Spinal cord (tissue), 10 donors: ENCODE measurements at places on chromosomes 1 and 21. TPM values are rescaled to one million over a fixed set of nuclear protein-coding genes. Genes with fewer than 3 reads are reported as not detected.

Gene HNRNPU
- total RNA-seq, result 271 TPM

Gene ASPM
- 18.3 TPM for total RNA-seq

GRCh38 chr1:110387048-110387754 is 3.6 kb downstream of the SLC16A4 start:
- no peak for DNase-seq

DNA sequence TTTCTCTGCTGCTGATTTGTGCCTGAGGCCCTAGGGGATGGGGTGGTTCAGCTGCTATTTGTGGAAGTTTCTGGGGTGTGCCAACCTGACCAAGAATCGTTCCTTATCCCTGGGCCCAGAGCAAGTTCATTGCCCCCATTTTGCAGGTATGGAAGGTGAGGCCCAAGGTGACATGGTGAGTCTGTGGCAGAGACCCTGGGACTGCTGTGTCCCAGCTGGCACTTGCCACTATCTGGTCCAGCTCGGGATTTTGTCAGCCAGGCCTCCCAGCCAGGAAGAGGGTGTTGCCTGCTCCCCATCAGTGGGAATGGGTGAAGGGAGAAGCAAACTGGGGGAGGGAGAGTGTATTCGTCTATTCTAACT is 18.9 kb upstream of the LRP8 start:
- DNase-seq, result no peak

DNA sequence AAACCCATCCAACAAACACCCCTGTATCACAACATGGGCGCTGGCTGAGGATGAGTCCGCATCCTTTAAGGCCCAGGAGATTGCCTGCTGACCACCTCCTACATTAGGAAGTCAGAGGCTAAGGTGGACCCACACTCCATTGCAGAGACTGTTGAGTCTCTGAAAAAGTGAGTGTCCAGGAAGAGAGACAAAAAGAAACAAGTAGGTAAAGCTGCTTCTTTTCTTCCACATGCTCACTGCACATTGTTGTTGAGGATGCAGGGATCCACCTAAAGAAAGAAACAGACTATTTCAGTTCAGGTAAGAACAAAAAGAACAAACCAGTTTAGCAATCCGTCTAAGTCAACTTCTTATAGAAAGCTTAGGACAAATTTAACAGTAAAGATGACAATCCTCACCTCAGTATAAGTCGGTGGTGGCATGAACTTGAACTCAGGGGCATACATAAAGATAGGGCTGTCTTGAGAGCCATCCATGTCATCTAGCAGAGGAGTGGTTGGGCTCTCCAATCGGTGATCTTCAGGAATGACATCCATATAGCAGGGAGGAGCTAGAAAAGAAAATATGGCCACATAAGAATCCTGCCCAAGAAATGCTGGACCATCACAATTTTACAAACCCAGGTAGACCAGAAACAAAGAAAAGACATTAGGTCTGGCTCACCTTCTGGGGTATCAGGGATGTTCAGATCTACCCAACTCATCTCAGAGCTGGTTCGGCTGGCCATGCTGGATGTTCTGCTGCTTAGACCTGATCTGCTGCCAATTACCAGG is 2.6 kb downstream of the TXNIP start:
- DNase-seq, result no peak

GRCh38 chr1:27132147-27132546 is 22.8 kb downstream of the SLC9A1 start:
- DNase-seq, result no peak

- no peak for DNase-seq
Measured at GRCh38 chr1:91697861-91698260, 188.1 kb downstream of the TGFBR3 start.

DNA sequence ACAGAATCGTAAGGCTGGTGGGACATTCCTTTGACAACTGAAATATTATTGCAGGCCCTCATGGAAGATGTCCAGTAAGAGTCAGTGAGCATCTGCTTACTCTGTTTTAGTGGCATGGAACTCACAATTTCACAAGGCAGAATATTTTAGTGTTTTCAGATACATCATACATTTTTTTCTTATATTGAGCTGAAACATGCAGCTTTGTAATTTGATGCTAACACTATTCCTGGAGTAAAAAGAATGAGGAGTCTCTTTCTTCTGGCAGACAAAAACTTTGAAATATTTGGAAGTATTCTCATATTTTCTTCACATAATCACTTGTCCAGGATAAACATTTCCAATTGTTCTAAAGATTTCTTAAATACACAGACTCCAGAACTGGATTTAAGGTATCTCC is 17.7 kb downstream of the CLDN17 start:
- no peak for DNase-seq

GRCh38 chr1:101437800-101438199 is 201.0 kb downstream of the S1PR1 start:
- no peak for DNase-seq

DNA sequence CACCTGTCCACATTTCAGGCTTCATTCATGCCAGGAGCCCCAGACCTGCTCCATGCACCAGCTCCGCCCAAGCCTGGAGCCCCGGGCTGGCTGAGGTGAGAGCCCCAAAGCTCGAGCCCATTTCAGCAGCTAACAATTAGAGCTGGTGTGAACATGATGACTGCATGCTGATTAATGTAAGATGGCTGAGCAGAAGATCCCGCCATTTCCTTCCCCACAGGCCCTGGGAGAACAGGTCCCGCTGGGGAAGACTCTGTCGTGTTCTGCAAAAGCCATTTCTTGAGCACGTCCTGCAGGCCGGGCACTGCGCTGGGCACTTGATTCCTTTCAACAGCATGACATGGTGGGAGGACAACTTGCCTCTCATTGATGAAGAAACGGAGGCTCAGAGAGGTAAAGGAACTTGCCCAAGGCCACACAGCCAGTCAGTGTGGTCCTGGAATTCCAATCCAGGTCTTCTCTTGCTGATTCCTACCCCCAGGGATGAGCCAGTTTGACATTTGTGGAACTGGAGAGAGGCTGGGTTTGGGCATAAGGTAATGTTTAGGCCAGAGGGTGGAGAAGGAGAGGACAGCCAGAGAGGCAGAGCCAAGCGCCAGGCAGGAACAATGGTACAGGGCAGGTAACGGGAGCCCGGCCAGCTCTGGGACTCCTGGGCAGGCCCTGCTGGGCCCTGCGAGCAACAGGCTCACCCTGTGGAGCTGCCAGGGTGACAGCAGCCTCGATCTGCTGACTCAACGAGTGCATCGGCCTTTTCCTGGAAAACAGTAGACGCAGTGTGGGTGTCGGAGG is 28.1 kb upstream of the EPHA2 start:
- DNase-seq, result no peak

DNA sequence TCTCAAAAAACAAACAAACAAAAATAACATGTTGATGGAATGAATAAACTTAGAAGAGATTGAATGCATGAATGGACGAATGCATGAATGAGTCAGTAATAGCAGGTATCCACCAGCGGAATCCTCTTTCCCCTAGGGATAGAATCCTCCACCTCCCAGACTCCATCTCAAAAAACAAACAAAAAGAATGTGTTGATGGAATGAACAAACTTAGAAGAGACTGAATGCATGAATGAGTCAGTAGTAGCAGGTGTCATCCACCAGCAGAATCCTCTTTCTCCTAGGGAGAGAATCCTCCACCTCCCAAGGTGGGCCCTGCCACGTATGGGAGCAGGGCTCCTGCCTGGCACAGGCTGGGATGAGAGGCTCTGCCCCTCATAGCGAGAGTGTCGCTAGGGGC is 26.8 kb upstream of the RNF19B start:
- no peak for DNase-seq

Gene BGLAP
- 1.5 TPM for total RNA-seq

DNA sequence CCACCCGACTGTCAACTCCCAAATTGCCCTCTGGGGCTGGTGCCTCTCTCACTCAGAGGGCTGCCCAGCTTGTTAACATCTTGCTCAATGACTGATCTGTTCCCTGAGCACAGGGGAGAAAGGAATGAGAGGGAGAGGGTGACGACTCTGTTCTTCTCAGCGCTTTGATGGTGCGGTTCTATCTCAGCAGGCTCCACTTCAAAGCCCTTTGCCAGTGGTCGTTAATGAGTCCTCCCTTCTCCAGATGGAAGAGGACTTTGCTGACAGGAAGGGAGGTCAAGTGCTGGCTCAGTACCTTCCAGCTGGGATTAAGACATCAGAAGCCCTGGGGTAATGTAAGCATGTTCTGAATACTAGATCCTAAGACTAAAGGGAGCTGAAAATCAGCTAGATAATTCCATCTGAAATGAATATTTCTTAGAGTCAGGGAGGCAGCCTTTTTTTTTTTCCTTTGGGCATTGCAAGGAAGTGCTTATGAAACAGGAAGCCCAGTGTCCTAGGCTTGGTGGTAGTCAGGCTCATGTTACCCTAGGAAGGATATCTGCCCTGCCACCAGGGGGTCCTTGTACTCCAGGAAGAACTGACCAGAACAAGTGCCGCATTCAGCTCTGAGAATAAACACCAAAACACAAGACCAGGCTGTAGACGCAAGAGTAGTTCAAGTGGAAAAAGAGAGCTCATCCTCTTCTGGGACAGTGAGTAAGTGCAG is 4.7 kb downstream of the FMOD start:
- DNase-seq, result peak; percentile 74

Gene SLC45A1
- total RNA-seq, result 10.4 TPM

GRCh38 chr1:227805606-227806197 is 9.8 kb upstream of the PRSS38 start:
- no peak for DNase-seq

- no peak for DNase-seq
Measured at GRCh38 chr1:183983371-183984105, 54.0 kb downstream of the COLGALT2 start.

Gene RHBG
- not detected for total RNA-seq

DNA sequence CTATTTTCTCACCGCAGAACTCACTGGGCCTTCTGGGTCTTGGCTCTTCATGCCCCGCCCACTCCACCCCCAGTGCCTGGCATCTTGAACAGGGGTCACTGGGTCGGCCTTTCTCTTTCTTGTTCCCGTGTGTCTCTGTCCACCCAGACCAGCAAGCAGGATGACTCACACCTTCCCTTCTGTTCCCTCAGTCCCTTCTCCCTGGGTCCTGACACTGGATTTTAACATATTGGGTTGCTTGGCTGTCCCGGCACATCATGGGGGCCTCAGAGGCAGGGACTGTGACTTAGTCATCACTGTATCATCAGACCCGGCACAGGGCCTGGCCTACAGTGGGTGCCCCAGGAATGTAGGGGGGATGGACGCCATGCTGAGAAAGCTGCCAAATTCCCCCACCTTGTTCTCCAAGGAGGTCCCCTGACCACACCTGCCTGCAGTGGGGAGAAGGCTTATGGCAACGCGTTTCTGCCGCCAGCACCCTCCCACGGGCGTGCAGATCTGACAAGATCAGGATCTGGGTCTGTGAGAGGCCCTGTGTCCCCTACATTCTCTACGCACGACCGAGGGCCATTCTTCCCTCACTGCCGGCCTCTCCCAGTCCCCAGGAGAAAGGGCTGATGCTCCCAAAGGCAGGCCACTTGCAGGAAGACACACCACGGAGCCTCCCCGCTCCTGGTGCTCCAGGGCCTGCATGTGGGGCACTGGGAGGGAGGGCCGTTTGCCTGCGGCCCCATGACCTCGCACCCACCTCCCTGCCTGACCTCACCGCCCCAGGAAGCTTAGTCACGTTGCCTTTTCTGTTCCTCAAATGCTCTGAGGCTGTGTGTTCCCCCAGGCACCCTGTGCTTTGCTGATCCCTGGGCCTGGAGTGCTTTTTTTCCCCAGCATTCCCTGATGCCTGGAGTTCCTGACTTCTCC is 157.2 kb upstream of the TMEM51 start:
- DNase-seq, result no peak

DNA sequence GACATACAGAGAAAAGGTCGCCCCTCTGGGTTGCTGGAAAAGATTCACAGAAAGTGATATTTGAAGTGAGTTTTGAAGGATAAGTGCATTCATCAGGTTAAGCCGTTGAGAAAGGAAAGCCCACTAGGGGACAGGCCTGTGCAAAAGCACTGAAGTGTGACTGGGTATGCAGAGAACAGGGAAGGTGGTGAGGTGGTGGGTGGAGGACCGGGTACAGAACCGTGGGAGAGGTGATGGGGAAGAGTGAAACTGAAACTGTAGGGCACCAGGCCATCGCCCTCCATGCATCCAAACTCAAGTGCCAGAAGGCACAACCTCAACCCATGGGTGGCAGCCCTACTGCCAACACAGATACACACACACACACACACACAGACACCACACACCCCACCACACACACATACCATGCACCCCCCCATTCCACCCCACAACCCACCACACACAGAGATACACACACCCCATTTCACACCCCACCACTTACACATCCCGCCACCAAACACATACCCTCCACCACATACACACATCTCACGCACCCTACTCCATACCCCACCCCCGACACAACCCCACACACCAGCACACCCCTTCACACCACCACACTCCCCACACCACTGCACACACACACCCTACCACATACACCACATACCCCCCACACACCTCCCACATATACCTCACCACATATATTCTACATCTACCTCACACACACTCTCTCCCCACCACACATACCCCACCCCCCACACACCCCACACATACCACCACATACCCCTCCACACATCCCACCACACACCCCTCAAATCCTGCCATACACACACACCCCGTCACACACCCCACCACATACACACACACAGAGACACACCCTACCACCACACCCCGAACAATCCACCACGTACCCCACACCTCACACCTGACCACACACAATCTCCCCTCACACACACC is 59.0 kb downstream of the TSEN15 start:
- no peak for DNase-seq

DNA sequence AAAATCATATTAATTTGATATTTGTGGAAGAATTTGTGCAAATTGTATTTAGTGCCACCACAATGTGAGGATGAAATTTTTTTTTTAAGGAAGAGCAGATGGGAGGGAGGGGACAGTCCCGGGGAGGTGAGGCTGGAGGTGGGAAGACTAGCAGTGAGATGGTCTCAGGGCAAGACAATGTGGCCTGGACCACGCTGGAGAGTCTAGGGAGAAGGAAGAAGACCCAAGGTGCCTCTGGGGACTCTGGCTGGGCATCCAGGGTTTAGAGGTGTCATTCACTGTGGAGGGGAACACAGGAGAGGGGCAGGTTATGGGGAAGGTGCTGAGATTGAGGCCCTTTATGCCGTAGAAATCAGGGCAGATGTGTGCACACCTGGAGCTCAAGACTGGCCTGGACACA is 10.3 kb upstream of the THEMIS2 start:
- DNase-seq, result no peak

- DNase-seq, result no peak
Measured at GRCh38 chr1:227321035-227321434, 2.7 kb upstream of the CDC42BPA start.

Gene COL8A2
- 15.1 TPM for total RNA-seq

Gene CD1B
- not detected for total RNA-seq

Gene LGR6
- 1.0 TPM for total RNA-seq
